Large intestine (tissue), 12 donors: ENCODE measurements at places on chromosomes 5 and 9. TPM values are rescaled to one million over a fixed set of nuclear protein-coding genes. Genes with fewer than 3 reads are reported as not detected.

The HMCN2 gene
- polyA plus RNA-seq, result 20.0 TPM

The NUTM2G gene
- 0.88 TPM for polyA plus RNA-seq

The AMBP gene
- 3.6 TPM for polyA plus RNA-seq

The FST gene
- polyA plus RNA-seq, result 3.9 TPM

The IL9 gene
- not detected for polyA plus RNA-seq

The FOXD4L6 gene
- 0.06 TPM for polyA plus RNA-seq

The BASP1 gene
- polyA plus RNA-seq, result 26.3 TPM

The NTNG2 gene
- 0.40 TPM for polyA plus RNA-seq

The ARRDC3 gene
- 37.3 TPM for polyA plus RNA-seq

The PALM2AKAP2 gene
- 4.3 TPM for polyA plus RNA-seq

The PCDHA9 gene
- 0.24 TPM for polyA plus RNA-seq

The NOXA1 gene
- 11.8 TPM for polyA plus RNA-seq

The SPATA31D4 gene
- polyA plus RNA-seq, result not detected

The TICAM2 gene
- polyA plus RNA-seq, result 2.9 TPM

The PCDHAC2 gene
- polyA plus RNA-seq, result 2.4 TPM

The SPATA6L gene
- polyA plus RNA-seq, result 7.2 TPM

The FBP2 gene
- polyA plus RNA-seq, result 0.25 TPM

The CA9 gene
- 4.2 TPM for polyA plus RNA-seq

The SLC6A7 gene
- polyA plus RNA-seq, result 5.7 TPM

The CCDC180 gene
- 7.5 TPM for polyA plus RNA-seq

The PLAC8L1 gene
- 0.54 TPM for polyA plus RNA-seq

The ADGRD2 gene
- polyA plus RNA-seq, result not detected

The DOCK2 gene
- polyA plus RNA-seq, result 6.2 TPM

The PCDHGC5 gene
- 0.39 TPM for polyA plus RNA-seq

The ANKRD33B gene
- 0.88 TPM for polyA plus RNA-seq

The GABRA6 gene
- not detected for polyA plus RNA-seq

The FAM81B gene
- polyA plus RNA-seq, result 0.39 TPM

The SNCB gene
- 0.39 TPM for polyA plus RNA-seq

The BNC2 gene
- 8.9 TPM for polyA plus RNA-seq
